ENCODE measurements at places on chromosomes 16 and 17.

- peak; percentile 62 for DNase-seq
These were observed at the start of gene CUEDC1 for GRCh38 chr17:57955183-57955931. Gene CUEDC1, minus strand, starts transcription at chr17:57955412. Its CDS starts 69,848 bp downstream, at chr17:57885564.

GRCh38 chr17:56641894-56642293 is 48.4 kb downstream of the NOG start:
- DNase-seq = no peak

DNA sequence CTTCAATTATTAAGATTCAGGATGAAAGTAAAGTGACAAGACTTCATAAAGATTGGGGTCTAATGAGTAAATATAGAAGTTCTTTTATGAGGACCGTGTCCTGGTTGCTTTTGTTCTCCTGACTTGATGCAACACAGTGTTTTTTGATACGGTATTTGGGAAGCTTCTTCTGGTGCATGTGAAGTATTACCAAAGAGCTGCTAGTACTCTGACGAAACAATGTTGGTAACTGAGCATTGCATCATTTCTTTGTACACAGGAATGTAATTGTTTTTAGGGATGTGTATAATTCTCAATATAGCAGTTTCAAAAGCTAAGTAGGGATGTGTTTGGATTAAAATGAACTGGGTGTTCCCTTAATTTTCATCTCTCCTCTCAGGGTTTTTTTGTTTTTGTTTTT is 15.9 kb downstream of the KPNB1 start:
- DNase-seq = peak; percentile 55

DNA sequence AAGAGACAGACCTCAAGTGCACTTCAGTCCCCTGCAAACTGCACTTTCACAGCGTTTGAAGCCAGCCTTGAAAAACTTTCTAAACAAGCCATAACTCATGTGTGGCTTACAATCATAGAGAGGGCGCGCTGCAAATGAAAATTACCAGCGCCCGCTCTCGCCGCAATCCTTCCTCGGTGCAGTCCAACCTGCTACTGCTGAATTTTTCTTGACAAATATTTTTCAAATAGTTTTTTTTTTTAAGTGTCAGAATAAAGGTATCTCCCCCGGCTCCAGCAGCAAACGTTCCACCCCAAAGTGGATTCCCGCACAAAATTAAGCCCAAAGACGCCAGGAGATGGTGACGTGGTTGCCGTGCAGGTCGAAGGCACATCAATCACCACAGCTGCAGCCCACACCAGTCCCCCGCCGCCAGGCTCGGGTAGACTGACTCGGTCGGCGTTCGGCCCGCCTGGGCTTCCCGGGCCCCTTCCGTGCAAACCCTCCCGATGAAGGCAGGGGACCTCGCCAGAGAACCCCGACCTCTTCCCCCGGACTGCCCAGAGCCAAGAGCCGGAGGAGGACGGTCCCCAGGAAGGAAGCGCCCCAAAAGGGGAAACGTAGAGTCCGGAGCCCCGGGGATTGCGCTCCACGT is 630 bp downstream of the GRB2 start:
- peak; percentile 40 for DNase-seq

GRCh38 chr17:66965801-66966262 is 1.3 kb downstream of the CACNG4 start:
- DNase-seq = no peak

DNA sequence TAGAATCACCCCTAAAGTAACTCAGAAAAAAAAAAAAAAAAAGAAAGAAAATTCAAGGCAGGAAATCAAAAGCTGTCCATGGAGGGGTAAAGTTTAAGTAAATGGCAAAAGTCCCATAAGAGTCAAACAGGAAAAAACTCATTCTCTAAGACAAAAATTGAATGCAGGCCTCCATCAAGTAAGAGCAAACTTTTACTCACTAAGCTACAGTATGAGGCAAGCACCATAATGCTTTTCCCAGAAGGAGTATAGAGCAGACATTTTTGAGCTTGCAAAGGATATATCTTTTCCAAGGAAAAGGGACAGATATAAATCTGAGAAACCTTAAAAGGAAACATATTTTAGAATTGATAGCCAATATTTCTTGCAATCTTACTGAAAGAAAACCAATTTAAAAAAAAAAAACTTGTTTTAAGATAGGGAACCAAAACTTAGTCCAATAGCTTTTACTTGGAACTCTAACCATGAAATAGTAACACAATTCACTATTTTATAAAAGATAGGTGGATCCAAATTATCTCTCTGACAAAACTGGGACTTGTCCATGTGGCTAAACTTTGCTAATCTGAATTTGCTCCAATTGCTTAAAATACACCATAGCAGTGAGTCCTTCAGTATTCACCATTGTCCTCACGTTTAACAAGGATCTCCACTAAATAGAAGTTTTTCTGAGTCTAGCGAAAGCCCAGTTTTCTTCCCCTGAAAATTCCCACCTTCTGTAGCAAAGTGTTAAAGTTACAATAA is 99.8 kb downstream of the CDH11 start:
- DNase-seq = no peak

All from iris pigment epithelial cell (primary cell).